Left kidney (tissue), 8 donors: ENCODE measurements at places on chromosomes 5 and 9.

- DNase-seq: no peak
Observed at GRCh38 chr5:109016300-109016699, 268.6 kb downstream of the FER start.

DNA sequence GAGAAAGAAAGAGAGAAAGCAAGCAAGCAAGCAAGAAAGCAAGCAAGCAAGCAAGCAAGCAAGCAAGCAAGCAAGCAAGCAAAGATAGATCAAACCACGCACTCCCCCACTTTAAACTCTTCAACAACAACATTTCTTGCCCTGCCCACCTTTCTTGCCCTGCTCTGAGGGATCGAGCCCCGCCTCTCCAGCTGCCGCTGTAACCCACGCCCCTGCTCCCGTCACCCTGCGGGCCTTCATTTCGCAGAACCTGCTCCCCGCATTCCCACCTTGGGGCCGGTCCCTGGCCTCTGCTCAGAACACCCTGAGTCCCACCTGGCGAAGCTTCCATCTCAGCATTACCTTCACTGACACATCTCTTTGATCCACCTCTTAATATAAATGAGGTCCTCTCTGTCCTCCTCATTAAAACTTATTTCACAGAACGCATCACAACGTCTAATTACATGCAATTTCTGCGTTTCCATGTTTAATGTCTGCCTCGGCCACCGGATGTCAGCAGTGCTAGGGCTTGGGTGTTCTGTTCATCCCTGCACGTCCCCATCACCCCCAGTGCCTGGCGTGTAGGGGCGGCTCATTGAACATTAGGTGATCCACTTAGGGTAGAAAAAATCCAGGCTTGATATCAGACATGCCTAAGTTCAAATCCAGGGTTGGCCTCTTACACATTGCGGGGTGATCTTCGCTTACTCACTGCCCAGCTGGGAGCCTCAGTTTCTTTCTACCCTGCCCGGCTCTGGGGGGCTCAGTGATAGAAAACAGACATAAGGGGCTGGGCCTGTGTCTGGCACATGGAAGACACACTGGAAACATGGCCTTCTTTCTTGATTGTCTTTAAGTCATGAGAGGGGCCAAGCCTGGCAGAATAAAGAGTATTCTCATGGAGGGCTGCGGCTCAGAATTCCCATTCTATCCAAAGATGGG, 187.6 kb downstream of the DAB2IP start:
- no peak for DNase-seq

- DNase-seq: no peak
Observed at GRCh38 chr9:104330841-104331240, 173.2 kb upstream of the OR13F1 start.

GRCh38 chr9:113901221-113901688, 25.1 kb downstream of the ZNF618 start:
- no peak for DNase-seq

DNA sequence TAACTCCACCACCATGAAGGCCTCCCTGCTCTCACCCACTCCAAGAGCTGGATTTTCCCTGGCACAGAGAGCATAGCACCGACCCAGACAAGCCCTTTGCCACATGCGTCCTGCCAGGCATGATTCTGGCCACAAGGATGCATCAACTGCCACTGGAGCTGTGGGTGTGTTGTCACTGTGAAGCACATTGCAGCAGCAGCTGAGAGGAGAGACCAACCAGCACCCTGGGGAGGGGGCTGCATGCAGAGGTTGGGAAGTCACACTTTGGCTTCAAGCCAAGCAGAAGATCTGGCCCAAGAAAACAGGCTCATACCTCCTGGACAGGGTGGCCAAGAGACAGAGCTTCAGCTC, 22.6 kb upstream of the PTGES start:
- DNase-seq: no peak
